ENCODE measurements at places on chromosomes 2 and 18.
A peak's percentile ranks its signal among the peaks of the same experiment; 100 is the strongest.

DNA sequence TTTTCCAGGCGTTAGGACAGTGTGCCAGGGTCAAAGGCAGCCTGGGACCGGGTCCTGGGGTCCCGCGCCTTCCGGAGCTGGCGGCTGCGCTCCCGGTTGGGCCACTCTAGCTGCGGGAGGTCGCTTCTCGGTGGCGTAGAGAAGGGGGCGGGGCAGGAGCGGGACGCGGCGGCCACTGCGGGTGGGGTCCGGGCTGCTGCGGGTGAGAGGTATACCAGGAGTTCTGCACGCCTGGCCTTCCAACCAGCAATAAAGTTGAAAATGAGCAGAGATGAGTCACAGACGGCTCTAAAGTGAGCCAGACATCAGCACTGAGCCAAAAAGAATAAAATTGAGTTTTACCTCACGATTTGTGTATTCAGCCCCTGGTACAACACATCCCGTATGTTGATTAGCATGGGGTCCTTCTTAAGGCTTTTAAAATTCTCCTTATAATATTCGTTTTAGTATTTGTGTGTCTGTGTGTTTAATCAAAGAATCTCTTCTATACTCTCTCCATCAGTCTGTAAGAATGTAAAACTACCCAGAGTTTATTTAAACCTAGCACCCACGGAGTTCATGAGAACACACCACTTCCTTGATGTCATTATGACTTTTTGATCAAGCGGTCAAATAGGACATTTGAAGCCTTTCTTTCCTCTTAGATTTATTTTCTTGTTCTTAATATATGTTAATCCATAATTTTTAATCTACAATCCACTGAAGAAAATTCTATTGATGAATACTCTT lies at the start of gene C1GALT1C1L:
Gene C1GALT1C1L, minus strand, starts transcription at position 108 of the 729 bp plus-strand sequence. Its CDS starts 107 bp downstream, at position 1.
- no peaks in the 10 kb centered on the region for H3K36me3 ChIP-seq
- H3K27ac ChIP-seq = no peak within 1 kb of the TSS
- peaks cover 5% of the 10 kb centered on the region for H3K4me1 ChIP-seq
- peaks cover 26% of the 10 kb centered on the region for H3K27me3 ChIP-seq
- H3K4me3 ChIP-seq = peak within 1 kb of the TSS; percentile 69
- DNase-seq = peak; percentile 39

DNA sequence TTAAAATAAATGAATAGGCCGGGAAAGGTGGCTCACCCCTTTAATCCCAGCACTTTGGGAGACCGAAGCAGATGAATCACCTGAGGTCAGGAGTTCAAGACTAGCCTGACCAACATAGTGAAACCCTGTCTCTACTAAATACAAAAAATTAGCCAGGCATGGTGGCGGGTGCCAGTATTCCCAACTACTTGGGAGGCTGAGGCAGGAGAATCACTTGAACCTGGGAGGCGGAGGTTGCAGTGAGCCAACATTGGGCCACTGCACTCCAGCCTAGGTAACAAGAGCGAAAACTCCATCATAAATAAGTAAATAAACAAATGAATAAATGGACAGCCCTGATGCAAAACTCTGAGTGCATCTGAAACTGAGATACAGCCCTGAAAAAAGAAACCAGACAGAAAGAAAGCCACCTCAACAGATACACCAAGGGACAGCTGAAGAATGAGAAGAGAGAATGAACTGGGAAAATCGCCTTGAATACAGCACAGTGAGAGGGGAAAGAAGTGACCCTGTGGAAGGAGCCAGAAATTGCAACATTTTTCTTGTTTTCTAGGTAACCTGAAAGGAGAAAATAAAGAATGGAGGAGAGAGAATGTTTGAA lies 64.4 kb downstream of the TRABD2A start:
- DNase-seq = no peak
- H3K27ac ChIP-seq = peak overlapping the region; percentile 85
- peaks cover 66% of the 10 kb centered on the region for H3K4me1 ChIP-seq
- peaks cover 4% of the 10 kb centered on the region for H3K36me3 ChIP-seq

DNA sequence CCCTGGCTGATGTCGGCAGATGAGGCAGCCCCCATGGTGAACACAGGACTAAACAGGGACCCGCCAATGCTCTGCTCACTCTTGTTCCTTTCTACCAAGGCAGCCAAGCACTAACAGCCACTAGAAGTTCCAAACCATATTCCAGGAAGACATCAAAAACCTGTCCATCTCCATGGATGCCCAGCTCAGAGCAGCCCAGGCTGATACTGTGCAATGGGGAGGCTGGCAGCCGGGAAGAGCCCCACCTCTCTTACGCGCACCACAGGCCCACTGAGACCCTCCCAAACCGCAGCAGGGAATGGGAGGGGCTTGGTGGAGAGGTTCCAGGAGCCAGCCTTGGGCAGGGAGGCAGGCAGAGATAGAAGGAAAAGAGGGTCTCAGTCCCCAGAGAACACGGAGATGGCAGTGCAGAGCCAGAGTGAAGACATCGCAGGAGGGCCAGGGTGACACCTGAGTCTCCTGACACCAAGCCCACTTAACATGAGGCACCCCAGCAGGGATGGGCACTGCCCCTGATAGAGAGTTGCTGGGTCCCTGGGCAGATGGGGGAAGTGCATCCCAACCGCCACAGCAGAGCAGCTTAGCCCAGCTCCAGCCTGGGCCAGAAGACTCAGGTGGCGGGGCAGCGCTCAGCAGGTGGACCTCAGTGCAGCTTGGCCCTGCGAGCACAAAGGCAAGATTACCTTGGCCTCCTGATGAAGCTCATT lies 3.4 kb downstream of the HS6ST1 start:
- H3K27me3 ChIP-seq = no peaks in the 10 kb centered on the region
- no peak overlapping the region for H3K27ac ChIP-seq
- H3K36me3 ChIP-seq = peaks cover 22% of the 10 kb centered on the region

- no peak for DNase-seq
- no peaks in the 10 kb centered on the region for H3K27me3 ChIP-seq
- no peaks in the 10 kb centered on the region for H3K4me1 ChIP-seq
- no peak overlapping the region for H3K27ac ChIP-seq
- H3K4me3 ChIP-seq = no peak overlapping the region
Measured at GRCh38 chr18:31206787-31207381, 44.2 kb upstream of the DSC1 start.

GRCh38 chr2:209719034-209719433 lies 52.6 kb upstream of the UNC80 start:
- H3K4me3 ChIP-seq = no peak overlapping the region
- no peaks in the 10 kb centered on the region for H3K27me3 ChIP-seq
- H3K4me1 ChIP-seq = no peaks in the 10 kb centered on the region
- no peak for DNase-seq
- H3K27ac ChIP-seq = no peak overlapping the region

GRCh38 chr2:216774620-216775019 lies 79.3 kb upstream of the IGFBP5 start:
- peaks cover 8% of the 10 kb centered on the region for H3K27me3 ChIP-seq
- no peak overlapping the region for H3K27ac ChIP-seq
- H3K36me3 ChIP-seq = no peaks in the 10 kb centered on the region
- no peak overlapping the region for H3K4me3 ChIP-seq
- no peak for DNase-seq

DNA sequence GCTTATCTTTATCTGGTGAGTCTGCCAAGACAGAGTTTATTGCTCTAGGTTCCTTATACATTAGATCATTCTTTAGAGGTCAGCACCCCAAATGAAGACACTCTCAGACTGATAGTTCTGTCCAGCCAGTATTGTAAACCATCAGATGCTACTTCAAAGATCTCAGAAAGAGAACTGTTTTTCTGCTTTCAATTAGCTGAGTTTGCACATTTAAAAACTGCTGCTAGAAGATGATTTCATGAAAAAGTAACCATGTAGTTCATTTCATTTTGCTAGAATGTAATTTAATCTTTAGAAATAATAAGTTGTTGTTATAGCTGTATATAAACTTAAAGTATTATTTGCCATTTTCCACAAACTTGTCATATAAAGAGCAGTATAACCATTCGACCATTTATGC lies 344.5 kb upstream of the ATP5MC3 start:
- H3K4me3 ChIP-seq = no peak overlapping the region
- H3K27me3 ChIP-seq = no peaks in the 10 kb centered on the region
- DNase-seq = no peak
- H3K4me1 ChIP-seq = no peaks in the 10 kb centered on the region
- no peak overlapping the region for H3K27ac ChIP-seq

DNA sequence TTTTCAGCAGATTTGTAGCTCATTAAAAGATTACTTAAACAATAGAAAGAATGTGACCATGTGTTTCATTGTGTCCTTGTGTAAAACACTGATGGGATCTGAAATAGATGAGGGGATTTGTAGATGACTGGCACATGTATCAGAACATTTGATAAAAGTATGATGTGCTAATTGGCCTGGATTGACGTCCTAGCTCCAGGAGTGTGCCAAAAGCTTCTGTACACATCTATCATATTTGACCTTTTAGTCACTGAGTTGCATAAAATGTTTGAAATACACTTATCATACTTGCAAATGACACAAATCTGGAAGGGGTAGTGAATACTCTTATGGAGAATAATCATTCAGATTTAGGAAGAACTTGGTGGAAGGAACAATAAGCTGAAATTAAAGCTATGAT lies 778.5 kb downstream of the ERBB4 start:
- H3K27ac ChIP-seq = no peak overlapping the region
- DNase-seq = no peak
- no peaks in the 10 kb centered on the region for H3K4me1 ChIP-seq
- H3K4me3 ChIP-seq = no peak overlapping the region
- H3K36me3 ChIP-seq = no peaks in the 10 kb centered on the region

- H3K27me3 ChIP-seq = no peaks in the 10 kb centered on the region
- no peak overlapping the region for H3K4me3 ChIP-seq
- peak overlapping the region; percentile 44 for H3K27ac ChIP-seq
- peaks cover 95% of the 10 kb centered on the region for H3K36me3 ChIP-seq
- peak; percentile 14 for DNase-seq
Measured at GRCh38 chr2:240131296-240131695, 4.8 kb downstream of the COPS9 start.

DNA sequence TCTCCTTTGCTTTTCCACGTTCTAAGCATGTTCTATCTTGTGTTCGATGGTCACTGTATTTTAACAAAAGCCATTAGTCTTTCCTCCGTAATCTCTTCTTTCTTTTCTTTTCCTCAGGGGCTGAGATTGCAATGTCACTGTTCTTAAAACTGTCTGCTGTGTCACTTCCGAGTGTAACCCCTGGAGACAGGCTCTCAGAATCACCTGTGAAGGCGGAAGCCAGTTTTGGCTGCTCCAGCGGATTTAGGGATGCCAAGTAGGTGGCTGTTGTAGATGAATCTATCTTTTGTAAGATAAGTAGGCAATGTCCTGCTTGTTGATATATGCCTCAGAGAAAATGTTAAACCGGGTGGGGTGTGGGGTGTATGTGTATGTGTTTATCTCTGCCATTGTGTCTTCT lies 94.7 kb upstream of the L3MBTL4 start:
- H3K36me3 ChIP-seq = no peaks in the 10 kb centered on the region
- H3K27ac ChIP-seq = no peak overlapping the region
- DNase-seq = no peak

DNA sequence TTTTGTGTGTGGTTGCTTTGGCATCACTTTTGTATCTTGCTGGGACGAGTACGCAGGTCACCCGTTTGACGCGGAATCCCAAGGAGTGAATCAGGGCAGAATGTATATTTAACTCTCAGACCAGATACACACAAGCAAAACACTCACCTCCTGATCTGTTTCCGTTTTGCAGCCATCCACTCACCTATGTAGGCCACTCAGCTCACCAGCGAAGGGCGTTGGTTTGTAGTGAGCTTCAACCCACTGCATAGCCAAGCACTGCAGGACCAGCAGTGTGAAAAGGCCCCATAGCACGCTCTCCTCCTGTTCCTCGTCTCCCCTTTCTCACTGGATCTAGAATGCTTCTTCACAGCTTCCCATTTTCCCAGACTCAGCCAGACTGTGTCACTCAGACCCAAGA lies 58.3 kb downstream of the ZNF532 start:
- no peak for DNase-seq
- H3K27ac ChIP-seq = no peak overlapping the region
- H3K27me3 ChIP-seq = peaks cover 17% of the 10 kb centered on the region

DNA sequence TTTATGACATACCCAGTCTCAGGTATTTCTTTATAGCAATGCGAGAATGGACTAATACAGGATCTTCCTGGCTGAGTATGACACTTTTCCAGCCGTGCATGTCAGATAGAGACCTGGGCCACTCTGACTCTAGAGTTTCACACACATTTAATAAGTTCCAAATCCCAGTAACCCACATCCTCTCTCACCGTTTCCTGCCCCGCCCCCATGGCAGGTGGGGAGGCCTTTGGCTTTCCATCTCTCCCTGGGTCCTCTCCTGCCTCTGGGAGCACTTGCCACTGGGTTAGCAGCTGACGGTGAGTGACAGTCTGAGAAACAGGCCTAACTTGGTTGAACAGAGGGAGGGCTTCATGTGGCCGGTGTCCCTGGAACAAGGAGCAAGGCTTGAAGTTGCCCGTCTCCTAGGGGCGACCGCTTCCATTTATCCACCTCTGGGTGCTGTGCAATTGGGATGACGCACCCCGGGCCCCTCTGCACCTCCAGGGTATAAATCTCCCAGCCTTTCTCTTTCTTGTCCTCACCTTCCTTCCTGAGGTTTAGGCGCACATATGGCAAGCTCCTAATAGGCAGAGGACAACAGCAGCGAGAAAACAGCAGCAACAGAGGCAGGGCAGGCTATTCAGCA lies 152.7 kb upstream of the HDAC4 start:
- H3K36me3 ChIP-seq = no peaks in the 10 kb centered on the region
- peaks cover 23% of the 10 kb centered on the region for H3K27me3 ChIP-seq
- H3K27ac ChIP-seq = no peak overlapping the region
- DNase-seq = no peak
- no peak overlapping the region for H3K4me3 ChIP-seq
- peaks cover 31% of the 10 kb centered on the region for H3K4me1 ChIP-seq

DNA sequence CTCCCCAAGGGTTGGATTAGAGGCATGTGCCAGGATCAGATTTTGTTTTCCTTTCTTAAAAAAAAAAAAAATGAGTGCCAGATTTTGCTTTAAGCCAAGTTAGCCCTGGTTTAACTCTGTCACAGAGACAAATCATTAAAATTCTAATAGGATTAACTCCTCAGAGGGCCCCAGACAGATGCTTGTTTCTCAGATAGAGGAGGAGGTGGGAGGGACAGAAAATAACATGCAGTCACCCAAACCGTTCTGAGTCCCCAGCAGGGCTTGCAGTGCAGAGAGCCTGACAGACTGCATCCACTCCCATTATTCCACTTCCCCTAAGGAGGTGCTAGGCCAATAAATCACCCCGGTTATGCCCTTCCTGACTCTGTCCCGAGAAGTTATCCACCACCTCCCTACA lies 6.3 kb upstream of the PROKR1 start:
- no peak overlapping the region for H3K27ac ChIP-seq
- H3K27me3 ChIP-seq = peaks cover 43% of the 10 kb centered on the region
- DNase-seq = no peak
- H3K4me1 ChIP-seq = peaks cover 8% of the 10 kb centered on the region
- no peaks in the 10 kb centered on the region for H3K36me3 ChIP-seq

- no peak for DNase-seq
- no peaks in the 10 kb centered on the region for H3K27me3 ChIP-seq
- no peak overlapping the region for H3K4me3 ChIP-seq
Measured at GRCh38 chr2:147482111-147482895, 362.5 kb upstream of the ACVR2A start.

- no peak overlapping the region for H3K4me3 ChIP-seq
- no peak for DNase-seq
- no peaks in the 10 kb centered on the region for H3K36me3 ChIP-seq
- no peaks in the 10 kb centered on the region for H3K27me3 ChIP-seq
- no peaks in the 10 kb centered on the region for H3K4me1 ChIP-seq
Measured at GRCh38 chr18:30522288-30522929, 520.1 kb downstream of the DSC3 start.

Measured in activated T-cell treated with anti-CD3 and anti-CD28 coated beads, Interleukin-2, amount 50 U/mL, for 24 hours (primary cell).